Stimulated activated naive CD8-positive, alpha-beta T cell treated with anti-CD3 and anti-CD28 coated beads, Interleukin-15, Interleukin-2, amounts not matched to agents 100 U/mL and 50 U/mL, for 24 hours (primary cell): ENCODE measurements at places on chromosomes 1 and 21.
A peak's percentile ranks its signal among the peaks of the same experiment; 100 is the strongest.

GRCh38 chr1:212700223-212700891 is 717 bp upstream of the BATF3 start:
- peak; percentile 81 for DNase-seq

DNA sequence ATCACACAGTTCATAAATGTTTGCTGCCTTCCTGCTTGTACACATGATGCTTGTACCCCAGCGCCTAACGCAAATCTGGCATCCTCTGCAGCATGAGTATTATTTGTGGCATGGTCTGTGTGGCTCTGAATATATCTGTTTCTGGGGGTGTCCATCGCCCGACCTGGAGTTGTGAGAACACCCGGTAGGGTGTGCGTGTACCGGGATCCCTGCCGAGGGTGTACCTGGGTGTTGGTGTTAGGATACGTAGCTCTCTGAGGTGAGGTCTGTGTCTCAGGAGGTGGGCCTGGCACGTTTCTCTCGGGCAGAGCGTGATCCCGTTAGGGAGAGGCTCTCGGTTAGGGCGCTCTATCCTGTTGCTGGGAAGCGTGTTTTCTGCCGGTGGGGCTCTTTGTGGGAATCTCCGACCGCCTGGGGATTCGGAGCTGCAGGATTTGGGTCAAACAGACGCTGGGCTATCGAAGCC is 10.4 kb upstream of the CDC20 start:
- DNase-seq = no peak

DNA sequence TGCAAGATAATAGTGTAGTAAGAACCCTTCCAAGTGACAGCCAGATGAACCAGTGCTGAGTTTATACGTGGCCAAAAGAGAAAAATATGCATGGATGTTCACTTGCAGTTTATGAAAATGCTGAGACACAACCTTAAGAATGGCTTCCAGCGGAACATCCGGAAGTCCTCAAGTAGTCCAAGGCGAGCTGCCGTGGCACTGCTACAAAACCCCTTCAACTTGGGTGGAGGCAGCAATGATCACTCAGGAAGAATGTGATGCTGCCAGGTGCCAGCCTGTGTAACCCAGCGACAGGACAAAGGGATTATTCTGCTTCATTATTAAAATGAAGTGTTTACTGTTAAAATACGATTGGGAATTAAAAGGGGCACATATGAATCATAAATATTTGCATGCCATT is 179.6 kb downstream of the RUNX1 start:
- no peak for DNase-seq

GRCh38 chr1:147292012-147292411 is 49.5 kb downstream of the CHD1L start:
- no peak for DNase-seq

DNA sequence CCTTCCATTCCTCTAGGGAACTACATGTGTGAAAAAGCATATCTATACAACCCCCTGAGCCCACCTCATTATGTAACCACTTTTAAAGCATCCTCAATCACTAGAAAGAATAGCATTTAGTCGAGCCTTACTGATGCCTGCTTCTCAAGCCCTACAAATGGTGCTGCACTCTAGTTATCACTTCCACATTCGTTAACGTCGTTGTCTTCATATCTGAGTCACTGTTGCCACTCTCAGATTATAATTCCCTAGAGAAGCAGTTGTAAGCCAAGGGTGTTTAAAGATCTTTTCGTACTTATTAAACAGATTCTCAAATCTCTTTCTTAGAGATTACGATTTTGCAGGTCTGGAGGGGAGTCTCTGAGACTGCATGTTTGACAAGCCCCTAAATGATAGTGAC is 16.5 kb downstream of the ATP1B1 start:
- DNase-seq = no peak
